ENCODE measurements at places on chromosomes 16 and 17.
A peak's percentile ranks its signal among the peaks of the same experiment; 100 is the strongest.

DNA sequence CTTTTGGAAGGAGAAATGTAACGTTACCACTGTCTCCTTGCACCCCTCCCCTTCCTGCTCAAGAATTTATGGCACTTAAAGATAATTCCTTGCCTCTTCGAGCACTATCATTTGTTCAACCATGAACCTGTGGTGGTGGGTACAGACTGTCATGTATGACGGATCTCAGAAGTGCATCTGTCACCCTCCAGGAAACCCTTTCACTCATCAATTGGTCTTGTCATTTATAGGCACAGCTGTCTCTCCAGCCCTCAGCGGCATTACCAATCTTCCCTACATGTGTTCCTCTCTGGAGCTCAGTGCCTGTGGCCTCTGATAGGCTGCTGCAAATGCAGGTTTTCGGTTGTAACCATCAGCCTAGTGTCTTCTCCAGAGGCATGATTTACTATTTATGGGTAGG lies 15.0 kb downstream of the CNTNAP4 start:
- no peak for DNase-seq

- no peak for DNase-seq
Measured at GRCh38 chr17:44221862-44222111, 2.3 kb upstream of the UBTF start.

DNA sequence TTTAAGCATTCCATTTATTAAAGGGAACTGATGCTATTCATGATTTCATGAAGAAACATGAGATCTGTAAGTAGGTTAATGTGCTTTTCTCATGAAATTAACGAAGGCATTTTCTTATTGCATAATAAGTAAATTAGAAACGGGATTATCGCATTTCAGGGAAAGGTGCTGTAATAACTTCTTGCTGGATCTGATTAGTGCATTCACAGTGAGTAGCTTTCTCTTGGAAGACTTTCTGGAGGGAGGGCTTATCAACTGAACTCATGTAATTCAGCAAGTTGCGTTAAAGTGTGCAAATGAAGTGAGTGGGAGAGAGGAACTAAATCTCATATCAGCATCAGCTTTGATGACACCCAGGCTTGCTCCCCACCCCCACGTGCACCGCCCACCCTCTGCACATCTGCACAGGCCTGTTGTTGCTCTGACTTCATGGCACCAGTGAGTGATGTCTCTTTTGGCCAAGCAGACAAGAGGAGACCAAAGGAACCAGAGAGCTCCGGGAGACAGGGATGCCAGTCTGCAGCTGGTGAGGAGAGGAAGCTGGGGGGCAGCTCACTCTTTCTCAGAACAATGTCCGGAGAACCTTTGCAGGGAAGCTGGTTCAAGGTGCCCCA lies 26.3 kb upstream of the GAS7 start:
- peak; percentile 75 for DNase-seq

GRCh38 chr17:77143306-77143705 lies 2.5 kb downstream of the SEC14L1 start:
- no peak for DNase-seq

- no peak for DNase-seq
Measured at GRCh38 chr16:76947749-76948148, 243.2 kb upstream of the MON1B start.

GRCh38 chr17:56752263-56752836 lies 81.4 kb downstream of the C17orf67 start:
- DNase-seq, result no peak

- DNase-seq, result no peak
Measured at GRCh38 chr16:2437032-2437790, 8.0 kb downstream of the CCNF start.

- no peak for DNase-seq
Measured at GRCh38 chr16:88993166-88993761, 16.3 kb upstream of the CBFA2T3 start.

GRCh38 chr17:5183410-5183793 lies 8.3 kb downstream of the ZNF594 start:
- DNase-seq, result no peak

DNA sequence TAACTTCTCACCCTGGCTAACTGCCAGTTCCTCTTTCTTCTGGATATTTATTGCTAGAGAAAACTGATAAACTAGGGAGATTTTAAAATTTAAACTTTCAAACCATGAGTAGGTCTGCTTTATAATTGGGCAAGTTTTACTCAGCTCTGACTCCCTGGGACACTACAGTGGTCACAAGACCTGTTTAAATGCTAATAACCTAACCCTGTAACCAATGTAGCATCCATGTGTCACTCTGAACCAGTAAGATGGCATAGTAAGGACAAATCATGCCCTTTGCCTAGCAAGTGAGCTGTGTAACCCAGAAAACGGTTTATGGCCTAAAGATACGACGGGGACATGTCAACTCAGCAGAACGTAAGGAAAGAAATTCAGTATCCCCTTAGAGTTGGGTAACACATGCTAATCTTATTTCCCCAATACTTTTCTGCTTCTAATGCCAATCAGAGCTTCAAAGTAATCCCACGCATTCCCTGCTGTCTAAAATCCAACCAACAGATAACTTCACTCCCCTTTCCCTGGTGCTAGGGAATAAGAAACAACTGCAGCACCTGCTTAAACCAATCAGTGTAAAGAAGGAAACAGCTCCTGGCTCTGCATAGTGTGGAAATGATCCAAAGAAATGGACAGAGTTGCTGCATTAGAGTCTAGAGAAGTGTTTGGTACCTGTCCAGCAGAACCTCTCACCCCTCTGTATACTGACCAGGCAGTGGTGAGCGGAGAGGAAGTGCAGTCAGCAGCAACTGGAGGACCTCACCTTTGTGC lies 85.7 kb downstream of the NCOR1 start:
- DNase-seq, result no peak

DNA sequence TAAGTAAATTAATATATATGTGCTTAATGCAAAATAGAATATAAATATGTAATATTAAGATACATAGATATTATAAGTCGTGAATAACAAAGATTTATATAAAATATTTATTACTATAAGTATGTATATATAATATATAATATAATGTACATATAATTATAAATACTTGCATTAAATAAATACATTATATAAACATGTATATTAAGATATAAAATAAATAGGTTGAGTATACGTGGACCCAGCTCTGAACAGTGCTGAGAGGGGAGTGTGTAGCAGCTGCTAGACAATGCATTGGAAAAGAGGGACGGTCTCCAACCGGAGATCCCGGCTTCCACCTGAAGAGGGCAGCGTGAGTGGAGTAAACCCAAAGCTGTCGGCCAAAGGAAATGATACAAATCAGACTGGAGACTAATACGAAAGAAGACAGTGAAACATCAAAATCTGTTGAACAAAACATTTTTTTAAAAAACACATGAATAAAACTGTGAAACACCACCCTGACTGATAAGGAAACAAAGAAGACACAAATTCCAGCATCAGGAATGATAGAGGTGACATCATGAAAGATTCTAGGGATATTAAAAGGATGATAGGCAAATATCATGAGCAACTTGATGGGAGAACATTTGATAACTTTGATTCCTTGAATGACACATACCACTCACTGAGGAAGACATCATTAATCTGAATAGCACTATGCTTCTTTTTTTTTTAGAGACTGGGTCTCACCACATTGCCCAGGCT lies 125.4 kb upstream of the CHMP6 start:
- DNase-seq, result peak; percentile 91

DNA sequence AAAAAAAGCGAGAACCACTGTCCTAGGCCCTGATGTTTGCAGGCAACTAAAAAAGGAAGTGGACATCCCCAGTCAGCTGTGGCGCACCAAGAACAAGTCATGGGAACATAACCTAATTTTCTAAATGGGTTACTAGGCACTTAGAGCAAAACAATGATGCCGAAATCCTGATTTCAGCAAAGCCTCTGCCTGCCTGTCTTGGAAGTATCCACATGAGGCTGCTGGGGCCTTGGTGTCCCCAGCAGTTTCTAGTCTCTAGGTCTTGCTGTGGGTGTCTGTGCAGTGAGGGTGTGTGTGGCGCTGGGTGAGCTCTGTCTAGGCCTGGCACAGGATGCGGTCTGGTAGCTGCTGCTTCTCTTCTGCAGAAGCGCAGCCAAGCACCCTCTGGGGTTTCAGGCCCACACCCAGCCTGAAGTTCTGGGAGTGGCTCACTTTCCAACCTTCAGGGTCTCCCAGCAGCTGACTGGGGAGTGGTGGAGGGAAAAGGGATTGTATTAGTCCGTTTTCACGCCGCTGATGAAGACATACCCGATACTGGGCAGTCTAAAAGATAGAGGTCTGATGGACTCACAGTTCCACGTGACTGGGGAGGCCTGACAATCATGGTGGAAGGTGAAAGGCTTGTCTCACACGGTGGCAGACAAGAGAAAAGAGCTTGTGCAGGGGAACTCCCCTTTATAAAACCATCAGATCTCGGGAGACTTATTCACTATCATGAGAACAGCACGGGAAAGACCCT lies 21.1 kb downstream of the STH start:
- no peak for DNase-seq
